ENCODE measurements at places on chromosomes 4 and X. TPM values are rescaled to one million over a fixed set of nuclear protein-coding genes. Genes with fewer than 3 reads are reported as not detected.

DNA sequence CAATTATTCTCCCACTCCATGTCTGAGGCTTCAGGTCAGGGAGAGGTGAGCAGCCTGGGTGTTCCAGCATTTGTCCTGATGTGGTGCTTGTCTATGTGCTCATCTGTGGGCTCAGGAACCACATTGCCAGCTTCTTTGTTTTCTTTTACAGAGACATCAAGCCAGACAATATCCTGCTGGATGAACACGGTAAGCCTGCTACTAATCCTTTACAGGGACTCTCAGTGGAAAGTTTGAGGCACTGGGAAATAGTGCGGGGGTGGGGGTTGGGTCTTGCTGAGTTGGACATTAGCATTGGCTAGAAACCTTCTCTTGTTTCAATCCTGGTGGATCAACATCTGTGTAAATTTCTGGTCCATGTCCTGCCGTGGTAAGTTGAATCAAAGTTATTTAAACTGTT lies 310.3 kb downstream of the EVC2 start:
- DNase-seq, result no peak

- DNase-seq, result no peak
Measured at GRCh38 chr4:81166458-81167160, 48.4 kb downstream of the PRKG2 start.

DNA sequence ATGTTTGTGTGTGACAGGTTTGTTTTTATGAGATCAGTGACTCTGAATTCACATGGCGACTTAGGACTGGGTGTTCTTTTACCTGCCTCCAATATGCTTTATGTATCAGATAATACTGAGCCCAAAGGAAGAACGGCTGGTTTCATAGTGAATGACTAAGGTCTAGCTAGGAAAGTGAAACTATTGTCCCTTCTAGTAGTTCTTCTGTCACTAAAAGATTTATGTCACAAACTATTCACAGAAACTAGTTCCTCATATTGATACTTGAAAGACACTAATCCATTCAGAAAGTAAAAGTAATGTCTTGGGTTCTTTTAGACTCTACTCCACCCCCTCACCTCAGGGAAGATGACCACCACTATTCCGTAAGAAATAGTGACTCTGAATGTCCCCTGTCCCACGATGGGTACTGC lies 81.7 kb downstream of the EGF start:
- no peak for DNase-seq

DNA sequence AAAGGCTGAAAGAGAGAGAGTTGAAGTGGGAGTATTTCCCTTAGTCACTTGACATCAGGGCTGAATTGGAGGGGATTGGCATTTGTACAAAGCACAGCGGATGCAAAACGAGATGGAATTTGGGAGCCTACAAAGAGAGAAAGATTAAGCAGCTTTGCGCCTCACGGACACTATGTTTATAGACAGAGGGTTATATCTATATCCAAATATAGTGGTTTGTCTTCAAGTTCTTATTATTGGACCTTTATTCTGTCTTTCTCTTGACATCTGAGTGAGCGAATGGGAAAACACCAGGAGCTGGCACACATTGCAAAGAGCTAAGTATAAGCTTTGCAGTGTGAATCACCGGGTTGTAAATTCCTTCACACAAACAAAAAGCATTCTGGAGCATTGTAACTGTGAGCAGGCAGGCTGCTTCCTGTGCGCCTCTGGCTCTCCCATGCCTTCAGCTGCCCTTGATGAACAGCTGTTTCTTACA lies 500.2 kb downstream of the STIM2 start:
- DNase-seq, result no peak

Gene FAM156A
- polyA plus RNA-seq, result 48.9 TPM

GRCh38 chr4:25103418-25103817 lies 56.8 kb downstream of the SEPSECS start:
- DNase-seq, result no peak

DNA sequence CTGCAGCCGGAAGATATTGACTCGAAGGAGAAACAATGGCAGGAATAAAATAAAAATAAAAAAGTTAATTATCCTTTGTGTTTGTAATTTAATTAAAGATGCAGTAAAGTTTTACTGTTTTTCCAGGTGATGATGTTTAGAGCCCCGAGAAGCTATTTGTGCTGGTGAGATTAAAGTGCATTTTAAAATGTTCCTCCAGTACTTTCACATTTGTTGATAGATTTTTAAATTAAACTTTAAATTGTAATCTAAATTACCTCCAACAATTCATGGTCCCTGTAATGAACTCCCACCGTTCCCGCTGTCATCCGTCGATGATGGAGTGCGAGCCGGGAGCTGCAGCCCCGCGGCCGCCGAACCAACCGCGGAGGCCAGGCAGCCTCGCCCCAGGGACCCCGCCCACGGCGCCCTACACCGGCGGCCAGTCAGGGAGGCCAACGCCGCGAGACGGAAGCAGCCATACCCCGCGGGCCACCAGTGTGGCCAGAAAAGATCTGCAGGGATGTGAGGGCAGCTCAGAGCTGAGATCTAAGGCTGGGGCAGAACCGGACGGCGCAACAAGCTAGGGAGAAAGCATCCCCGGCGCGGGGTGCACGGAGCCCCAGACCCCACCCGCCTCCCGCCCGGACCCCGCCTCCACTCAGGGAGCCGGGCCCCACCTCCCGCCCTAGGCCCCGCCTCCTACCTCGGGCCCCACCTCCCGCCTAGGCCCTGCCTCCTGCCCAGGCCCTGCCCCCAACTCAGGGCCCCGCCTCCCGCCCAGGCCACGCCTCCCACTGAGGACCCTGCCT lies 104.0 kb downstream of the FAM53A start:
- no peak for DNase-seq

Gene SPATA4
- 1.8 TPM for polyA plus RNA-seq

GRCh38 chr4:94798808-94799207 lies 41.1 kb downstream of the BMPR1B start:
- no peak for DNase-seq

DNA sequence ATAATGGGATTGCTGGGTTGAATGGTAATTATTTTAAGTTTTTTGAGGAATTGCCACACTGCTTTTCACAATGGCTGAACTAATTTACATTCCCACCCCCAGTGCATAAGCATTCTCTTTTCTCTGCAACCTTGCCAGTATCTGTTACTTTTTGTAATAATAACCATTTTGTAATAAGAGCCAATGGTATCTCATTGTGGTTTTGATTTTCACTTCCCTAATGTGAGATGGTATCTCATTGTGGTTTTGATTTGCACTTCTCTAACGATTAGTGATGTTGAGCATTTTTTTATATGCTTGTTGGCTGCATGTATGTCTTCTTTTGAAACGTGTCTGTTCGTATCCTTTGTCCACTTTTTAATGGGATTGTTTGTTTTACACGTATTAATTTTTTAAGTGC lies 213.1 kb upstream of the HDX start:
- no peak for DNase-seq

- DNase-seq, result no peak
Measured at GRCh38 chr4:124265701-124266100, 446.8 kb downstream of the ANKRD50 start.

GRCh38 chrX:136261321-136261720 lies 10.1 kb upstream of the MAP7D3 start:
- DNase-seq, result no peak

DNA sequence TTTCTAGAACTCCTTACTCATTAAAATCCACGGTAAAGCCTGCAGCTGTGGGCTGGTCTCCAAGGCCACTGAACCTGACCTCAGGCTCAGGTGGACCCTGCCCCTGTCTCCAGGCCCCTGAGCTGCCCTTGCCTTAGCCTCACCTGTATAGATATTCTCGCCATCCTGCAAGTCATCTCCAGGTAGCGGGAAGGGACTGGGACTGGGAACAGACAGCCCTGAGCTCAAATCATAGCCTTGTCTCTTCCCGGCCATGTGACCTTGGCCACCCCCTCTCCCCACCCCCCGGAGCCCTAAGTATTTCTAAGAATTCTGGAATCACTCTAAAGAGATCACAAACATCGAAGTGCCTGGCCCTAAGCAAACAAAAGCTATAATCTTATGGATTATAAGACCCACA lies 17.7 kb downstream of the ABLIM2 start:
- DNase-seq, result no peak

Gene DRP2
- 2.1 TPM for polyA plus RNA-seq

Gene P2RY10
- polyA plus RNA-seq, result 0.50 TPM

- no peak for DNase-seq
Measured at GRCh38 chrX:19874391-19875049, 12.9 kb downstream of the SH3KBP1 start.

GRCh38 chrX:2841537-2841936 lies 12.8 kb downstream of the GYG2 start:
- DNase-seq, result no peak

- DNase-seq, result no peak
Measured at GRCh38 chrX:24125028-24125612, 24.4 kb upstream of the ZFX start.

- no peak for DNase-seq
Measured at GRCh38 chr4:86450861-86451260, 91.0 kb upstream of the MAPK10 start.

Gene TEX11
- polyA plus RNA-seq, result not detected

DNA sequence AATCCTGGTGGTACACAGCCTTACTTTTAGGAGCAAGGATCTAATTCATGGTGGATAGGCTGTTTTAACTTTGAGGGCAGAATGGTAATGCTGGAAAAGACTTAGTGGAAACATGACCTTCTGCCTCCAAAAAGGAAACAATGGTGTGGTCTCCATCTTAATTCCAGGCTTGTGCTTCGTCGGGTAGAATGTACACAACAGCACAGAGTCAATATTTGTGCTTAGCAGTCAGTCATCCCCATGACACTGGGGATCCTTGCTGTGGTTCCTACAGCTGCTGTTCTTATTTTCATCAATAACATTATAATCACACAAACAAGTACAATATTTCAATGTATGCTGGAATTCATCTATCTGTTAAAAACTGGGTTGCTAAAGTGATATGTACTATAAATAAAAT lies 104.4 kb downstream of the HHIP start:
- no peak for DNase-seq

GRCh38 chr4:136112116-136112515 lies 1420.2 kb downstream of the PCDH18 start:
- DNase-seq, result no peak

Gene HSFX3
- 0.19 TPM for polyA plus RNA-seq

GRCh38 chrX:25976683-25977310 lies 161.3 kb upstream of the MAGEB18 start:
- no peak for DNase-seq

DNA sequence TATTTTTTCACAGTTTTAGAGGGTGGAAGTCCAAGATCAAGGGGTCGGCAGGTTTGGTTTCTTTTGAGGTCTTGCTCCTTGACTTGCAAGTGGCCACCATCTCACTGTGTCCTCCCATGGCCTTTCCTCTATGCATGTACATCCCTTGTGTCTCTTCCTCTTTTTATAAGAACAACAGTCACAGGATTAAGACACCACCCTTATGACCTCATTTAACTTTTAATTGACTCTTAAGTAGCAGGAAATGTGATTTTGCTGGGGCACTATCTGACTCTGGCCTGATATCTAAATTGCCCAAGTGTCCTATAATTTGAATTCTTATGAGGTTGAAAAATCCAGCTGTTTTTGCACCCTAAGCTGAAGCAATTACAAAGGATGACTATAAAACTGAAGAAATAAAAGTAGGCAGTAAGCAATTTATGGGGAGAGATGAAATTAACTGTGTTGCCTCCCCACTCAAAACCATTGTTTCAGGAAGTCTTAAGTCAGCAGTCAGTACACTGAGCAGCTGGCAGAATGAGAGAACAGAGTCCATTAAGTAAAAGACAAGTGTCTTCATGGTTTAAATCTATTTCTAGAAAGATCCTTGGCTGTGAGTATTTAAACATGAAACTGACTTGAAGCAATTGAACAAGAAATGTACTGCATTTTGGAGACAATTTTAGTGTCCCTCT lies 601.3 kb downstream of the SPRY1 start:
- no peak for DNase-seq

Gene RAB41
- 0.73 TPM for polyA plus RNA-seq

DNA sequence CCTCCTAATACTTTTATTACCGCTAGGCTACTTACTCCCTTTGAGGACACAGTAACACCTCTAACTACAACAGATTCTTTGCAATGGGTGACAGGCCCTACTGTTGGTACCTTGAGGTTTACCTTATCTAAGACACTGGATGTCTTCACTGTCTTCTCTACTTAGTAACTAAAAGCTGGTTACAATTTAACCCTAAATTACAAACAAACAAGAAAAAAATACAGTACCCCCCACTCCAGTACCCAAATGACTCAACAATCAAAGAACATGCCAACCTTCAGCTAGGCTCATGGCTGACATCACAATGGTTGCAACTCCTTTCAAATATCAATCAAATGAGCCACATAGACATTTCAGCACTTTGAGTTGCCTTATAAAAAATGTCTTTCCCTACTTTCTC lies 198.0 kb downstream of the GUCY2F start:
- DNase-seq, result no peak

DNA sequence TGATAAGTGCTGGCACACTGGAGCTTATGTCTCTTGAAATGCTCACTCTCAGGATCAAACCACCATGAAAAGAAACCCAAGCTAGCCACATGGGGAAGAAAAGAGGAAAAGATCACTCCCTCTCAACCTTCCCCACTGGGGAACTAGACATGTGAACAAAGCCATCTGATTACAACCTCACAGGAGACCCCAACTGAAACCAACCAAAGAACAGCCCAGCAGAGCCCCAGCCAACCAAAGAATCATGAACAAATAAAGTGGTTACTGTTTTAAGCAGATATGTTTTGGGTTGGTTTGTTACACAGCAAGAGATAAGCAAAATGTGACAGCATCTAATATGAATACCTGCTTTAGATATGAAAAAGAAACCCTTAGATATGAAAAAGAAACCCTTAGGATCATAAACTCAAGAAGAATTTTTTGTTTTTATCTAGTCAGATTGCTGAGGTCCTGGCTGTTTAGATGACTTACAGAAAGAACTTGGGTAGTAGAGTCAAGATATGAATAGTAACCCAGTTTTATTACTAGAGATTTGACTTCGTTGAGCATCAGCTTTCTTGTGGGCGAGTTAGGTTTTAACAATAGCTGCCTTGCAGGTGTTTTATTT lies 23.7 kb upstream of the TLR7 start:
- DNase-seq, result no peak

Gene MAPK10
- 32.6 TPM for polyA plus RNA-seq

- no peak for DNase-seq
Measured at GRCh38 chr4:7156761-7157488, 35.4 kb upstream of the SORCS2 start.

DNA sequence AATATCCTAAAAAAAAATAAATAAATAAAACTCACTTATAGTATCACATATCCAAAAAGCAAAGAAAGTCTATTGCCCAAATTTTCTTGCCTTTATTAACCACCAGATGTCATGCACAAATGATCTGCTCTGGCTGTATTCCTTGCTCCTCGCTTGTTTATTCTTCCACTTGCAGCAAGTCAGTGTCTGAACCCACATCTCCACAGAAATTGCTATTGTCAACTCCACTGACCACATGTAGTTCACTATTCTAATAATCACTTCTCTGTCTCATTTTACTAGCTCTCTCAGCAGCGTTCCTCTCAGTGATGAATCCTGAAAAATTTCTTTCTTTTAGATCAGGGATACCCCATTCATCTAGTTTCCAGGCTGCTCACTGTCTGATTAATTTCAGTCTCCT lies 29.3 kb upstream of the CXXC4 start:
- no peak for DNase-seq

DNA sequence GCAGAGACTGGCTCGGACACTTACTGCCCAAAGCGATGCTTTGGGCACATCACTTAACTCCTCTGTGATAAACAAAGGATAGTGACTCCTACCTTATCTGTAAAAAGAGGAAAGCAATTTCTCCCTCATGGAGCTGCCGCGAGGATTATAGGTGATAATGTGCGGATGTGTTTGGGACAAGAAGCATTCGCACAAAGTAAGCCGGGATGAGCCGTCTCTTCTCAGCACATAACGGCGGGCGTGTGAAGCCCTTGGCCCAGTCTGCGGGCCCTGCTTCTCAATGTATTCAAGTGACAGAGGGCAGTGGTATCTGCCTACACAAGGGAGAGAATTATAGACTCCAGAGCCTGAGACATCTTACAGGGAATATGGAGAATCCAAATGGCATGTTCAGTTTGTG lies 550.3 kb upstream of the CPEB2 start:
- no peak for DNase-seq
